Activated CD4-positive, alpha-beta T cell treated with anti-CD3 and anti-CD28 coated beads, Interleukin-2, amount 50 U/mL, for 16 hours (primary cell): ENCODE measurements at places on chromosomes 2 and 18.
A peak's percentile ranks its signal among the peaks of the same experiment; 100 is the strongest.

DNA sequence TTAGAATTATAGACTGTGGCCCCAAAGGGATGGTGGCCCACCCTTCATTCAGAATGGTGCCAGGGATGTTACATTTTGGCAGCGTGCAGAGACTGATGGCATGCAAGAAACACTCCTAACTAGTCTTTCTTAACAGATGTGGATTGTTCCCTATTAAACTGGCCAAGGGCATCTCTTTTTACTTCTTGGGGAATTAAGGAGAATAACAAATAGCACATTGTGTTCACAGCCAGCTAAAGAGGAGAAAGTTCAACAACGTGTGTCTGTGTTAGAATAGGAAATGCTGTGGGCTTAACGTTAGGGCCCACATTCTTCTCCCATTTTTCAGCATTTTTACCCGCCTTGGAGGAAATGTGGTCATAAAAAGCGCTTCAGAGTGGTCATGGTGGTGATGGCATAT is 404.8 kb downstream of the CDH2 start:
- DNase-seq, result no peak

DNA sequence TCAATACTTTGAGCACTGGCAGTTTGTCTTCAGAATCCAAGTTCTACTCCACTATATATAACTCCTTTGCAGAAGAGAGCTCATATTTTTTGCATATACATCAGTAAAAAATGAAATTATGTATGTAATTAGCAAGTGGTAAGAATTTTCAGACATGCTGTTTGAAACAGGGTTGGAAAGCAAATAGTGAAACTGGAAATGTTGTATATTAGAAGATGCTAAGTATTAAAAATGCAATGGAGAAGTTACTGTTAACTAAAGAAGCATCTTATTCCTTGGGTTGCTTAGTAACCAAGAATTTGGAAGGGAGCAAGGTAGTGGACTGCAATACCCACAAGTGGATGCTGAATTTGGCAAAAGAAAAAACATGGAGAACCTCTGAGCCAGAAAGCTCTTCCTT is 88.6 kb upstream of the DLGAP1 start:
- no peak for DNase-seq

DNA sequence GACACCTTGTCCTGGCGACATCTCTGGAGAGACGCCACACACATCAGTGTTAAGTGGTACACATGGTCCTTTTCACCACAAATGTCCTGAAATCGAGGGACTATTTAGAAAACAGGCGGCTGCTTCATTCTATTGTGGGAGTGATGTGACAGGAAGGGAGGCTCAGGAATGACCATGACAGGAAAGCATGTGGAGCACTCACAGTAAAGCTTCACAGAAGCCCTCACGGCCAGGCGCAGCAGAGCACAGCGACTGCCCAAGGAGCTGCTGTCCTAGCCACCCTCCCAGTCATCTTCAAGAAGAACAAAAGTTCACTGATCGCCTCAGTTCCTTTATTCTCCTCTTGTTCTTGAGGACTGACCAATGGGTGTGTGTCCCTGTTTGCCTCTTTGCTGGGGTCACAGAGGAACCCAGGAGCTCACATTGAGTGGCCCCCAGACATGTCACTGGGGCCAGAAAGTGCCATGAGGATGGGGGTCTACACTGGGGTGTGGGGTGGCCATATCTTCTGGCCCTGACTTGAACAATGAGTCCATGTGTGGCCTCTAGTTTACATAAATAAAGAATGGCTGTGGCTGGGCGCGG is 84.6 kb upstream of the RANBP2 start:
- no peak for DNase-seq

GRCh38 chr2:98008415-98008814 is 12.7 kb upstream of the TMEM131 start:
- DNase-seq, result no peak

GRCh38 chr18:3520230-3521085 is 70.5 kb downstream of the TGIF1 start:
- no peak for DNase-seq

DNA sequence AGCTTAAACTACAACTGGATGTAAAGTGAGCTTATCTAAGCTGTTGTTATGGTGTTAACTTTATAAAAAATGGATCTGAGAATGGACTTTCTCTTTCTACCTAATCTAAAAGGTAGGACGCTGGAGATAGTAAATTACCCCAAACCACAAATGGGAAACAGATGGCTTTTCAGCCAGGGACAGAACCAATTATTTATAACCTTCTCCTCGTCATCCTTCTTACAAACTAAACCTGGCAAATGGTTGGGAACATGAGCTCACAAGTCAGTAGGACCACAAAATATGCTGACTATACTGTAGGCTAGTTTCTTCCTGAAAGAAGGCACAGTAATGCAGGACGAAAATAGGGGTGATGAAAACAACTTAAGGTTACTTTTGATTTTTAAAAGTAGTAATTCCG is 32.7 kb upstream of the ZDBF2 start:
- DNase-seq, result no peak

- DNase-seq, result no peak
These were observed 19.1 kb downstream of the MAL start for GRCh38 chr2:95044601-95045000.

DNA sequence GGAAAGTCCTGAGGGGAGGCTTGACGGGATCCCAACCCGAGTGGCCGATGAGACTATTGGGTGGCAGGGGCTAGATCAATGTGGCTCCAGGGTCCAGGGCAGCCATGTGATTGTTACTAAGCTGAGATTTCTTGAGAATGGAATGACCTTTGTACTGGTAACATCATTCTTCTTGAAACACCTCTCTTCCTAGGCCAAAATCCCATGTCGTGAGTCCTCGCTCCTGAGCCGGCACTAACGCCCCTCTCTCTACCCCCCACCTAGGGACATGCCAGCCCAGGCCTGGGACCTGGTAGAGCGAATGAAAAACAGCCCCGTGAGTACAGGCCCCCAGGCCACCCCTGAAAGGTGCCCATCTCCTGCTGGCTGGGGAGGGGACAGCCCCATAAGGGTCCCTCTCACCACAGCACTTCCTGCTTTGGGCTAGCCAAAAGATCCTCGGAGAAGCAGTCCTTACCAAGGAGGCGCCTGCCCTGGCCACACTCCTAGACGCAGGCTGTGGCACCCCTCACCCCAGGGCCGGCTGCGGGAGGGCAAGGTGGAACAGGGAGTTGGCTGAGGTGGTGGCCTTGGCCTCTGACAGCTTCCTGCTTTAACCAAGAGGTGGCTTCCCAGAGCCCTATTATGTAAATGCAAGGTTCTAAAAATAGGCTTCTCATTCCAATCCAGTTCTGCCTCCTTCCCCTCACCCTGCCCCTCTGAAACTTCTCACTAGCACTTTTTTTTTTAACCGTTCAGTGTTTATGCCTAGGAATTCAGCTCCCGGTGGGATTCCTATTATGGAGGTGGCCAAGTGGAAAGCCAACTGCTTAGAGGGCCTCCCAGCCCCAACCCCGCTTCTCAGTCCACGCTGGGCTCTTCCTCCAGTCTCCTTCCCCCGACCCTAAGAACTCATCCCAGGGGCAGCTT is 126.6 kb upstream of the PPP1CB start:
- peak; percentile 70 for DNase-seq

DNA sequence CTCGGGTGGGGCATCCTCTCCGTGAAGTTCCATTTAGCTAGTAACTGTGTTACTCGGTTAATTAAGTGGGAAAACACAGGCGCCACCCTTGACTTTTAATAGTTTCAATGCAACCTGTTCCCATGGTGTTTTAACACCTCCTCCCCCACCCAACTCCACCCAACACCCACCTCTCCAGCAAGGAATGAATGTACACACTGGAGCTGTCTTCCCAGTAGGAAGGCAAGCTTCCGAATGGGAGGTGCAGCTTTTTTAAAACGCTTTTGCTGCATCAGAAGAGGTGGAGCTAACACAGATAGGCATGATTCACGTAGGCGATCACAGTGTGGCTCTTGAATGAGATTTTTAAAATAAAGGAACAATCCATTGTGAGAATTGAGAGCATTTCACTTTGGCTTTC is 73.8 kb upstream of the AGAP1 start:
- no peak for DNase-seq

GRCh38 chr18:28281400-28281799 is 104.5 kb upstream of the CDH2 start:
- no peak for DNase-seq

GRCh38 chr2:226673314-226673723 is 126.3 kb downstream of the IRS1 start:
- DNase-seq, result no peak

- DNase-seq, result no peak
These were observed 119.0 kb upstream of the CELF4 start for GRCh38 chr18:37684590-37684989.

GRCh38 chr2:218169757-218170546 is 3.2 kb upstream of the CXCR1 start:
- DNase-seq, result no peak

GRCh38 chr18:12121175-12122042 is 27.8 kb downstream of the ANKRD62 start:
- no peak for DNase-seq

GRCh38 chr18:42446195-42446594 is 491.2 kb downstream of the PIK3C3 start:
- no peak for DNase-seq

- no peak for DNase-seq
These were observed 55.2 kb downstream of the TRAPPC12 start for GRCh38 chr2:3434654-3435053.

GRCh38 chr2:17156086-17156485 is 362.2 kb downstream of the RAD51AP2 start:
- no peak for DNase-seq

DNA sequence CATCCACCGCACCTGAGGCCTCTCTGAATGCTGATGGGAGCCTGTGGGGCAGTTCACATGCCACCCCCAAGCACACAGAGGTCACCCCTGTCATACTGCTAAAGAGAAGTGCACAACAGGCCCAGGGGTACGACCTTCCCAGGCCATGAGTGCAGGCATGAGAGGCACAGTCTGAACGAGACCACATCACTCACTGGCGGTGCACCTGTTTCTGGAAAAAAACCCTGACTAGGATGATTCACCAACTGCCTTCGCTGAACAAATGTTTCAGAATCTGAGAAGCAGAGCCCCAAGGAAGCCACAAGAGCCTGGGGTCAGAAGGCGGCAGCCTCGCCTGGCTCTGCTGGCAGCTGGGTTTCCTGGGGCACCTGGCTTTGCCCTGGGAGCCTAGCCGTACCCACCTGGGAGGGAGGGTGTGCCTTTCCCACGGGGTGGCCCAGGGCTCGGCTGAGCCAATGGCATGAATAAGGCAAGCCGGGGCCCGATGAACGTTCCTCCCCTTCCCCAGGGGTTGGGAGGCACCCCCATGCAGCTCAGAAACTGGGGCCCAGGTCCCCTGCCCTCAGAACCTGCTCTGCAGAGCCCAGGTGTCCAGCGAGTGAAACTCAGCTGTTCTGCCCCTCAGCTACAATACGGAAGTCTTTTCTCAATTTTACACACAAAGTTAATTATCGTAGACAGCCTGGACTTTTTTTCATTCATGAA is 73.8 kb downstream of the HDAC4 start:
- DNase-seq, result peak; percentile 90

- DNase-seq, result no peak
These were observed 54.0 kb upstream of the GPR45 start for GRCh38 chr2:105187531-105187930.

GRCh38 chr18:38369772-38370690 is 804.4 kb upstream of the CELF4 start:
- no peak for DNase-seq

DNA sequence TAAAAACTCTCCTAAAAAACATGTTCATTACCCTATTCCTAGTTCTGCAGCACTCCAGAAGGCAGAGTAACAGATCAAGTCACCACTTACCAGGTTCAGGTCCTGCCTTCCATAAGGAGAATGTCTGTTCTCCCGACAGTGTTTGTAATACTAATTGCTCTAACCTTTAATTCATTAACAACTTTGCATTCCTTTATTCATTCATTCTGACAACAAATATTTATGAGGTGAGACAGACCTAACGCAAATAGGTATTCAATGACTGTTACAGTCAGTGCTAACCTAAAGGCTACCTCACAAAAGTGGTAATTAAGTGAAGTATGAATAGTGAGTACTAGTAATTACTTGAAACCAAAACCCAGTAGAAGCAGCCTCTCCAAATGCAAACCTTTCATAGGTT is 224.0 kb downstream of the AFF3 start:
- no peak for DNase-seq

DNA sequence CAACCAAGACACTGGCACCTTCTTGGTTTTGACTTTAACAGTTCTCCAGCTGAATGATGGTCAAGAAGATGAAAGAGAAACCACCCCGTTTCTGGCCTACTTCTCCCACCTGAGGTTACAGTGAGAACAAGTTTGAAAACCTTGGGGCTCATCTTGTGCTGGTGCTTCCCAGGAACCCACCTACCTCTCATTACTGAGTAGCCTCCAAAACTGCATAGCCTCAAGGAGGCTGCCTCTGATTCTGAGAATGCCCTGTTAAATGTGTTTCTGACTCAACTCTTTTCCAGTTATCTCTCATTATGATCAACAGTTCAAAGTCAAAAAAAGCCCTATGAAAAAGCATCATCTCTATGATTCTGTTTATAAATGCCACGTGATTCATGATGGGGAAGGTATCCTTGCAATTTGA is 121.9 kb downstream of the CACNB4 start:
- DNase-seq, result peak; percentile 56

- DNase-seq, result no peak
These were observed 10.8 kb downstream of the D2HGDH start for GRCh38 chr2:241745276-241745675.

DNA sequence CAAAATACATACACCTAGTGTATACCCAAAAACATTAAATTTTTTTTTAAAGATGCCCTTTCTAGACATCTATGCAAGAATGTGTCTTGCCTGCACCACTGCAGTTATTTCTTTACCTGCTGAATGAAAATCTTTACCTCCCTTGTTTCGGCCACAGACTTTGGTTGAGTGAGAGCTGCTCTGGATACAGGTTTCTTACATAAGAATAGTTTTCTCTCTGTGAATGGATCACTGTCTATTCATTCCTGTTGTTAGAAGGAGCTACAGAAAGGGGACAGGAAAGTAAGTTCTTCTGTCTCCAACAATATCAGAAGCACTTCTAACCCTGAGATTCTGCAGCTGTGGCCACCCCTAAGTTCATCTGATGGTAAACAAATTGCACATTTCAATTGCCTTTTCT is 113.0 kb upstream of the CDCA7 start:
- DNase-seq, result no peak

DNA sequence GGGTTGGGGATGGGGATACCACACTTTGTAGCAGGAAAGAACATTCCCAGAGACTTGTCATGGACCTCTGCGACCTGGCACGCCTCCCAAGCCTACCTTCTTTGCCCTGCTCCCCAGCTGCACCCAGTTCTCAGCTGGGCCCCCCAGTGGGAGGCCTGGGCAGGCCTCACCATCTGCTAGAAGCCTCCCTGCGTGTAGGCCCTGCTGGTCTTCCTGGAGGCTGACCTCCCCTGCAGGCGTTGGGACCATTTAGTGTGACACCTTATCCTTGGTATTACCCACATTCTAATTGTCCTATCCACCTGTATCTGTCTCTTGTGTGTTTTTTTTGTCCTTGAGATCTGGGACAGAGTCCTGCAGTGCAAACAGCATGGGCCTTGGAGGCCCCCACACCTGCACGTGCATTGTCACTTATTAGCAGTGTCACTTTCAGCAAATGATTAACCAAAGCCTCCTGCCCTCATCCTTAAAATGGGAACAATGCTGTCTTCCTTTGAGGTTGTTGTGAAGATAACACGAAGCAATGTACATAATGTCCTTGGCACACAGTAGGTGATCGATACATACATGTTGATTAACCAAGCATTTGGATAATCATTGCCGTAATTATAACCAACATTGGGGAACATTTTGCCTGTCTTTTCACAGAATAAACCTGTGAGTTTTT is 77.2 kb downstream of the LIPG start:
- DNase-seq, result no peak

- no peak for DNase-seq
These were observed 149.9 kb upstream of the RAB6C start for GRCh38 chr2:129829588-129829987.

GRCh38 chr18:29034113-29034856 is 857.4 kb upstream of the CDH2 start:
- no peak for DNase-seq
